CD4-positive, alpha-beta memory T cell (primary cell): ENCODE measurements at places on chromosomes 1 and 21. TPM values are rescaled to one million over a fixed set of nuclear protein-coding genes. Genes with fewer than 3 reads are reported as not detected.

Gene RPTN
- not detected for total RNA-seq

Gene PLD5
- total RNA-seq = not detected

Gene OR2L2
- 0.17 TPM for total RNA-seq

Gene SZT2
- total RNA-seq = 135 TPM

Gene NR5A2
- total RNA-seq = not detected

Gene S100A13
- total RNA-seq = 5.2 TPM

Gene TUFT1
- 4.4 TPM for total RNA-seq

Gene ACP6
- 22.0 TPM for total RNA-seq

Gene ACTL8
- total RNA-seq = not detected

Gene DNTTIP2
- 75.4 TPM for total RNA-seq

Gene FMO2
- not detected for total RNA-seq

Gene NAXE
- 46.7 TPM for total RNA-seq

Gene TRIM63
- total RNA-seq = not detected

Gene HCN3
- total RNA-seq = 5.3 TPM

Gene MEX3A
- not detected for total RNA-seq

Gene TAS1R3
- 1.5 TPM for total RNA-seq

Gene CLDN17
- total RNA-seq = not detected

Gene COL16A1
- total RNA-seq = not detected

Gene LCE1D
- not detected for total RNA-seq

Gene MPZ
- total RNA-seq = 11.9 TPM

Gene FNDC5
- not detected for total RNA-seq

Gene SPRTN
- 16.2 TPM for total RNA-seq

Gene OR2L5
- total RNA-seq = 0.25 TPM
